ENCODE measurements at places on chromosomes 1 and 21.

DNA sequence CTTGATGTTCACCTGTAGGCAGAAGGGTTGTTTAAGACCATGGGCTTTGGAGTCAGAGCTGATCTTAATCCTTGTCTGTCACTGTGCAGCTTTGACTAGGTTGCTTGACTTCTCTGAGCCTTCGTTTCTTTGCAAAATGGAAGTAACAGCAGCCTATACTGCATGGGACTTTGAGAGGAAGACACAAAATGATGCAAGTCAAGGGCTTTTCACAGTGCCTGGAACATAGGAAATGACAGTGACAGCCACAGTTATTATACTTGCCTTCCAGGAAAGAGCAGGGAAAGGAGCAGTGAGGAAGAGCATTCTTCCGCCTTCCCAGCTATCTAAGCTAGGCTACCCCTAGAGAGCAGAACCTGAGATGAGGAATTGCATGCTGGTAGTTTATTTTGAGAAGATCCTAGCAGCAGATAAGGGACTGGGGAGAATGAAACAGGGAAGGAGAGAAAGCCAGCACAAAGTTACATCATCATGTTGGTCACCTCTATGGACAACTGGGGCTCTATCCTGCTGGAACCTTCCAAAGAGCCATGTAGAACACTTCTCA lies 3.1 kb downstream of the CSF3R start:
- no peak for DNase-seq

GRCh38 chr21:31397939-31398338 lies 53.9 kb upstream of the TIAM1 start:
- no peak for DNase-seq

DNA sequence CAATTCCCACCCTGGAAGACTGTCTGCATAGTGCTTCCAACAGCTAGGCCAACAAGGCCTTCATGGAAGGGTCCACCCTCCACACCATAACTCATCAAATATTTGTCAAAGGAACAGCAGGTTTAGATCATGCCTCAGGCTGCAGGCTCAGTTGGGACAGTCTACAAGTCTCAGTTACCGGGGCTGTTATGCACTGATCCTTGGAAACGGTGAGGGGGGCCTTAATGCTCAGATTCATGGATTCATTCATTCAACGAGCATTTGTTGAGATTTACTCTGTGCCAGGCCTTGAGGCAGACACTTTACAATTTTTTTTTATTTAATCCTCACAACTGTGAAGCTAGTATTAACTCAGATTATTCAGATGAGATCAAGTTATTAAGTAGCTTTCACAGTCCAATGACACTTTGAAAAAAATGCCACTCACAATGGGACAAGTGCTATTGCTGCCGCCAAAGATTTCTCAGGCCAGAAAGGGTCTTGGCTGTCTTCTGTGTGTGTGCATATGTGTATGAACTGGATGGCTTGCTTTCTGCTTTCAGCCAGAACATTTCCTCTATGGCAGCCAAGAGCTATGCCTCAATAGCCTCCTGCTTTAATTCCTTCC lies 8.9 kb upstream of the C1orf216 start:
- DNase-seq: no peak

GRCh38 chr1:239164451-239165180 lies 221.8 kb upstream of the CHRM3 start:
- no peak for DNase-seq

DNA sequence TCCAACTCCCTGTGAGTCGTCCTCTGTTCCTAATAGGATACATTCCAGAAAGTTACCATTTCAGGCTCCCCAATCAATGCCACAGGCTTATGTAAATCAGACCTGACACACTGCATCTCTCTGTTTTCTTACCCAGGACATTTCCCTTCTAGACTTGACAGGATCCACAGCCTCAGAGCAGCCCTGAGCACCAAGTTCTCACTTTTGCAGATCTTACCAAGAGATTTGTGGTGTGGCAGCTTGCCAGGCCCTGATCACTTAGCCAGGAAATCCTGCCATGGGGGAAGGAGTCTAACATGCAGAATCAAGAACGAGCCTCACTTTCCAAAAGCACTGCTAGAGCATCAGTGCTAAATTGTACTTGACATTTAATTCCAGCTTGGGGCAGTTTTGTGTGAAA lies 202.9 kb downstream of the TBX15 start:
- DNase-seq: no peak

DNA sequence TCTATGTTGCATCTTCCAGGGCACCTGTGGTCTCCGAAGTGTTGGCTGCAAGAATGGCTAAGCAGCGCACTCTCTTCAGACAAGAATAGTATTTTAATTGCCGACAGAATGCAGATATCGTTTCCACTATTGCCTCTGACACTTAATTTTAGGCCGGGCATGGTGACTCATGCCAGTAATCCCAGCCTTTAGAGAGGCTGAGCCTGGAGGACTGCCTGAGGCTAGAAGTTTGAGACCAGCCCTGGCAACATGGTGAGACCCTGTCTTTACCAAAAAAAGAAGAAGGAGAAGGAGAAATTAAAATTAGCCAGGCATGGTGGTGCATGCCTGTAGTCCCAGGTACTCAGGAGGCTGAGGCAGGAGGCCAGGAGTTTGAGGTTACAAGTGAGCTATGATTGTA lies 306.9 kb downstream of the KIF26B start:
- no peak for DNase-seq

DNA sequence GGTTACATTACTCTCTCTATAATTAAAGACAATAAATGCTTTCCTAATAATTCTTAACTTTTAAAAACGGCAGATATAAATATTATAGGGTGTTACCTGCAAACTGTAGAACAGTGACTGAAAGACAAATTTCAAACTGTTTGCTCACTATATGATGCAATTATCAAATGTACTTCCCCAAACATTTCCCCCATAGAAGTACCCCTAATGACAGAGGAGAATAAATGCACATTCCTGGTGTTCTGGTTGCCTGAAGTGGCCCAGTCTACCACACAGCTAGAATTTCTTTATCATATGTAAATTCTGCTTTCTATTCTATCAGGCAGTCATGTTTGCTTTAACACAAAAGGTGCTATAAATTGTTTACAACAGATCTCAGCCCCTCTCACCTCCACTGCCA lies 70.4 kb downstream of the VAV3 start:
- no peak for DNase-seq

DNA sequence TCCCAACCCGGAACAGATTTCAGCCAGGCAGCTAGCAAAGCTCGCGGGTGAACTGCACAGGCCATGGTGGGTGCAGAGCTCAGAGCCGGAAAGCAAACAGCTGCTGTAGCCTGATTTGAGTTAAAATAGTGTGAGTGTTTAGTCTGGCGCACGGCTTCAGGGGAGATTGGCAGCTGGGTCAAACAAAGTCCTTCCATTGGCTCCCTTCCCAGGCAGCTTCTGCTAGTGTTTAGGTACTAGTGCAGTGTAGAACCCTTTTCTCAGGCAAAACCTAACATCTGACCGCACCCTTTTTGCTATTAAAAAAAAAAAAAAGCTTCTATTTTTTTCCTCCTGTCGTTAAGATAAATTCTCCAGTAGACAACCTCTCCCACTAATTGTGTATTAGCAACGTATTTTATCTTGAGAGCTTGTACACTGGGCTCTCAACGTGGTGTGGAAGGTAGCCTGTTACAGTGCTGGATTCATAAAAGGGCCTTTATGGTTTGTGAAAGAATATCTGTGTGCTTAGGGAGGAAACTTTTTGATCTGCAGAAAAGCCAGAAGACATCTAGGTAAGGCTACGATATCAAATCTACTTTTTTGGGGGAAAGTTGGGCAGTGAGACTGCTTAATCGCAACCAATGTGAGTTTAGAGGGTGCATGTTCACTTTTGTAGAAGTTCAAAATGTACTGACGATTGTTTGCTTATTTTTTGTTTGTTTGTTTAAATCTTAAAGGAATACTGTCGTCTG lies 689.6 kb downstream of the USP25 start:
- no peak for DNase-seq
